Stimulated activated CD8-positive, alpha-beta memory T cell treated with anti-CD3 and anti-CD28 coated beads, Interleukin-7, amount 100 ng/mL, for 1 hour (primary cell): ENCODE measurements at places on chromosomes 4 and X.

DNA sequence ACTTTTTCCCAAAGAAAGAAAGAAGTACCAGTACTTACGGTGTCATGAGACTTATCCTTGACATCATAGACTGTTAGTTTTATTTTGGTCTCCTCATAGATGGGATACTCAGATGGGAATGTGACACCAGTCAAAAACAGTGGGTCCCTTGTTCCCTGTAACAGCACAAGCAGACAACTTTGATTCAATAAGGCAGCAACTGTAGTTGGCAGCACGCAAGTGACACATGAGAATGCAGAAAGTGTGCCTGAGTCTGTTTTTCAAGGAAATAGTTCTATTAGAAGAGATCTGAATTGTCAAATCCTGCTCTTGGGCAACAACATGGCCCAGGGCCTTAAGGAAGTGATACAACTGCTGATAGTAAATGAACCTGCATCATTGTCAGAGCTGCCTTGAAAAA is 443.2 kb downstream of the INPP4B start:
- no peak for DNase-seq

DNA sequence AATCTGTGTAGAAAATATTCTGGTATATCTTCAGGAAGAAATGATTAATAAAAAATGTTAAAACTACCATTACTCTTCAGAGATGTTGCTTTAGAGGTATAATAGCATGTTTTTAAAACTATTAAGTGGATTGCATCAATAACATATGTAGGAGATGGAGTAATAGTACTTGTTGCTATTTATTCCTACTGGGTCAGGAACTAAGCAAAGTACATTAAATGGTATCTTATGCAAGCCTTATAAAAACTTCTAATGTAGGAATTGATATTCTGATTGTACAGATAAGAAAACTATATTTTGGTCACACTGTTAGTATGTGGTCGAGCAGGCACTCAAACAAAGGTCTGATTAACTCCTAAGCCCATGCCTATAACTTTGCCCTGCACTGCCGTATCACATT is 31.4 kb upstream of the PDLIM5 start:
- DNase-seq: no peak

GRCh38 chrX:70592091-70592490 is 147.5 kb downstream of the DLG3 start:
- no peak for DNase-seq

DNA sequence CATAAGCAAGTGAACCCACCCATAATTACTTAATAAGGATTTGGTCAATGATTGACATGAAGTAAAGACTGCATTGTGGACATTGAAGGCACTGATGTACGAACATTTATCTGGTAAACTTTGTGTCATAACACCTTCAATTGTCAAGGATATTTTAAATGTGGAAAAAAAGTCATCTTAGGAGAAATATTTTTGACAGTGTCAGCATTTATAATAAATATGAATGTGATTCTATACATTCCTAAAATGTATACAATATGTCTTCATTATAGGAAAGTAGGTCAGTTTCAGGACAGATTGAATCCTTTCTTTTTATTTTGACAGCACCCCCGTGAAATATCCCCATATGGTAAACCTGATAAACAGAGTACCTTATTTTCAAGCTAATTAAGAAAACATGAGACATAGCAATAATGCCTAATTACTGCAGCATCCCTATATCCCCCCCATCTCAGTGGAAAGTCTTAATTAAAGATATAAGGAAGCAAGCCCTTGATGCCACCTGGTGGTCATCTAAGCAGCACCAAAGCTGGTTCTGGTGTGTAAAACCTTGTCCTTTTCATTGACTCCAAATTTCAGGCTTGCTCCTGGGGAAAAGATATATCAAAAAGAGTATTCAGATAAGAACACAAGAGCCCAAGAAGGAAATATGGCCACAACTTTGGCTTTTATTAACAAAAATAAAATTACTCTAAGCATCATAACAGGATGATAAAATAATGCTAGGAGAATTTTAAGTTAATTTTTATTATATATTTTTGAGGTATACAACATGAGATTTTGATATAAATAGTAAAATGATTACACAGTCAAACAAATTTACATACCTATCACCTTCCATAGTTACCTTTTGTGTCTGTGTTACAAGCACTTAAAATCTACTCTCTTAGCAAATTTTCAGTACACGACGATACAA is 379.7 kb downstream of the TLL1 start:
- DNase-seq: no peak

DNA sequence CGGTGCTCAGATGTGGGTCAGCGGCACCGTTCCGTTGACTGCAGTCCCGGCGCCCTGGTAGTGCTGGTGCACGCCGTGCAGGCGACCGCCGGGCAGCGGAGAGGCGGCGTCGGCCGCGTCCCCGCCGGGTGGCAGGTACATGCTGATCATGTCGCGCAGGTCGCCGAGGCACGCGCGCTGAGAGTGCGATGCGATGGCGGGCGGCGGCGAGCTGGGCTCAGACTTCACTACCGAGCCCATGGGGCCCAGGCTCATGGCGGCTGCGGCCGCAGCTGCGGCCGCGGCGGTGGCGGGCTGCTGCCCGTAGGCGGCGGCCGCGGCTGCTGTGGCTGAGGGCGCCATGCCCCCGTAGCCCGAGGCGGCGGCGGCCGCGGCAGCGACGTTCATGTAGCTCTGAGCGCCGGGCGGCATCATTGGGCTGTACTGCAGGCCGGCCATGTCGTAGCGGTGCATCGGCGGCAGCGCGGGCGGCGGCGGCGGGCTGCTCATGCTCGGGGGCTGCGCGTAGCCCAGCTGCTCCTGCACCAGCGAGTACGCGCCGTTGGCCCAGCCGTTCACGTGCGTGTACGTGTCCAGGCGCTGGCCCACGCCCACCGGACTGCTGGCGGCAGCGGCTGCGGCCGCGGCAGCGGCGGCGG is 1.0 kb downstream of the SOX3 start:
- no peak for DNase-seq

- no peak for DNase-seq
These were observed 57.2 kb downstream of the STBD1 start for GRCh38 chr4:76363556-76364290.

- DNase-seq: no peak
These were observed 61.7 kb upstream of the PLS3 start for GRCh38 chrX:115499112-115499805.

GRCh38 chrX:134741746-134742145 is 83.5 kb upstream of the PLAC1 start:
- DNase-seq: no peak

- no peak for DNase-seq
These were observed 61.4 kb upstream of the MAP3K15 start for GRCh38 chrX:19576742-19577141.

DNA sequence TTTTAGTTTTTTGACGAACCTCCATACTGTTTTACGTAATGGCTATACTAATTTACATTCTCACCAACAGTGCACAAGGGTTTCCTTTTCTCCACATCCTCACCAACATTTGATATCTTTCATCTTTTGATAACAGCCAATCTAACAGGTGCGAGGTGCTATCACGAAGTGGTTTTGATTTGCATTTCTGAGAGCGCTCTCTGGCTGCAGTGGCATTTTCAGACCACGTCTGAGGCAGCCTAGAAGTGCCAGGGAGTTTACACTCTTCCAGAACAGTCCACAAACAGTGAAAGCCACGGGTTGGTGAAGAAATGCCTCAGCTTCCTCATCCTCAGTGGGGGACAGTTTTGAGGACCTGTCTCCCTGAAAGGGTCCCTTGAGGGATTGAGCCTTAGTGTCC is 471.0 kb downstream of the BCOR start:
- no peak for DNase-seq

DNA sequence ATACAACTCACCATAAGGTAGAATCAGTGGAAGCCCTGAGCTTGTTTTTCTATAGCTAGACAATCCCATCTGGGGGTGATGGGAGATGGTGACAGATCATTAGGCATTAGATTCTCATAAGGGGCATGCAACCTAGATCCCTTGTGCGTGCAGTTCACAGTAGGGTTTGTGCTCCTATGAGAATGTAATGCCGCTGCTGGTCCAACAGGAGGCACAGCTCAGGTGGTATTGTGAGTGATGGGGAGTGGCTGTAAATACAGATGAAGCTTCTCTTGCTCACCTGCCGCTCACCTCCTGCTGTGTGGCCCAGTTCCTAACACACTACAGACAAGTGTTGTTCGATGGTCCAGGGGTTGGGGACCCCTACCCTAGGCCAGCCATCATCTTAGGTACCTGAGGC is 5.9 kb upstream of the GATB start:
- DNase-seq: no peak

GRCh38 chrX:20274121-20274520 is 7.4 kb upstream of the RPS6KA3 start:
- no peak for DNase-seq

DNA sequence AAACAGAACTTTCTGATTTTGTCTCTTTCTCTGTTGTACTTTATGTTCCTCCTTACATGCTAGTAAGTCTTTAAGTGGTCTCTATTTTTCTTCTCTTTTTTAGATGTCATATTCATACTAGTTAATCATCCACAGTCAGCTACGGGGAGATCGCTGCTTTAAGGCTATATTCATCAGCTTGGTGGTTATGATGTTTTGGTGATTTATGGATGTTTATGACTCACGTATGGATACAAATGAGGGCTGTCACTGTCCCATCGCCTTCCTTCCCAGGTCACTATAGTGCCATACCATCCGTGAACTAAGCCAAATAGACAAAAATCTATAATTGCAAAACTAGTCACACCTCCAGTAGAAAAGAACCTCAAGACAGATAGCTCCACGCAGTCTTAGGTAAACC is 296.8 kb upstream of the AADAT start:
- DNase-seq: no peak

- no peak for DNase-seq
These were observed 2.3 kb downstream of the SLC10A6 start for GRCh38 chr4:86846921-86847320.

DNA sequence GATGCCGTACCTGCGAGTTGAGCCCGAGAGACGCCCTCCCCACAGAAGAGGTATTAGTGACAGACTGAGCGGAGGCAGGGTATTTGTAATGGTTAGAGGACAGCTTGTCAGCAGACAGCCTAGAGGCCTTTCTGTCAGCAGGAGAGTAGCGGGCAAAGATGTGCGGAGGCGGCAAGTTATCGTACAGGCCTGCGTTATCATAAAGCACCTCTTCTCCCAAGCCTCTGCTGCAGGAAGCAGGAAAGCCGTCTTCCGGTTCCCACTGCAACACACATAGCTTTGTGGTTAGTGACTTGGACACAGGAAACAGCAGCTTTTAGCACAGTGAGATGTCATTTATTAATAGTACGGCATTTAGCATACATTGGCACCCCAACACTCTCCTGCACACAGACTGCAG is 158.3 kb downstream of the AFAP1 start:
- no peak for DNase-seq

- no peak for DNase-seq
These were observed 408.2 kb downstream of the SMARCA1 start for GRCh38 chrX:129115104-129115503.

DNA sequence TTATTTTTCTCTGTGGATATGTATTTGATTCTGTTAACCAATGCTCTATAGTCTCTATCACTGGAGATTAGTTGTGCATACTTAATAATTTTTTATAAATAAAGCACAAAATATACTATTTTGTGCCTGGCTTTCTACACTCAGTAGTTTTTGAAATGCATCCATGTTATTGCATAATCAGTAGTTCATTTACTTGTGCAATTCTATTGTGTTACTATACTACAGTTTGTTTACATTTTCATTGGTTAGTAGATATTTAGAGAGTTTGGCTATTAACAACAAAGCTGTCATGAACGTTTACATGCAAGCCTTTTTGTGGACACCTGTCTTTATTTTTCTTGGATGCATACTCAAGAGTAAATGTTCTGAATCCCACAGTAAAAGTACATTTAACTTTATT is 265.0 kb upstream of the FAT4 start:
- no peak for DNase-seq

- no peak for DNase-seq
These were observed 185.7 kb downstream of the UNC5C start for GRCh38 chr4:95362906-95363558.

DNA sequence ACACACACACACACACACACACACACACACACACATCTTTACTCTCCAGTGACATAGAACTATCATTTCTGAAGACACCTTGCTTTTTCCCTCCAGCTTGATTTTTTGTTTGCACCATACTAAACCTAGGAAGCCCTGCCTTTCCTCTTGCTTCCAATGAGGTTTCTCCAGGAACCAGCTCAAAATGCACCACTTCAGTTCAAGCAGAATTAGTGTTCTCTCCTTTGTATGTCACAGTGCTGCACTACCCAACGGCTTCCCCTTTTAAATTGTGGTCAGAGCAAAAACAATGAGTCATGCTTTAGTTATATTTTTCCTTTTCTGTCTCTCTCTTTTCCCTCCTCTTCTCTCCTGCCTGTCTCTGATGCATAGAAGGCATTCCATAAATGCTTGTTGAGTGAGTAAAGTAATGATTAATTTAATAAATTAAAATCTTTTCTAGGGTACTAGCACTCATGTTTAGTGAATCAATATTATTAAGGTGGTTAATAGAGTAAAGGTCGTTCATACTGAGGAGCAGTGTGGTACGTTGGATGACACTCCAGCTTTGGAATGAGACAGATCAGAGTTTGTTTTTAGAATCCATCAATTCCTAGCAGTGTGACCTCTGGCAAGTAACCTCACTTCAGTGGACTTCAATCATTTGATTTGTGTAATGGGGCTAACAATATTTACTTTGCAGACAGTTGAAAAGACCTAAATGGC is 5.9 kb downstream of the RTL3 start:
- no peak for DNase-seq

GRCh38 chr4:141133146-141133998 is at the start of gene RNF150:
RNF150 (minus strand) TSS chr4:141133469.
- DNase-seq: no peak
